ENCODE measurements at places on chromosomes 1 and 21.

- DNase-seq: peak; percentile 45
Observed at GRCh38 chr1:159132271-159132881, 39.0 kb upstream of the CADM3 start.

GRCh38 chr1:76595024-76595423 is 272.3 kb upstream of the ST6GALNAC5 start:
- DNase-seq: no peak

DNA sequence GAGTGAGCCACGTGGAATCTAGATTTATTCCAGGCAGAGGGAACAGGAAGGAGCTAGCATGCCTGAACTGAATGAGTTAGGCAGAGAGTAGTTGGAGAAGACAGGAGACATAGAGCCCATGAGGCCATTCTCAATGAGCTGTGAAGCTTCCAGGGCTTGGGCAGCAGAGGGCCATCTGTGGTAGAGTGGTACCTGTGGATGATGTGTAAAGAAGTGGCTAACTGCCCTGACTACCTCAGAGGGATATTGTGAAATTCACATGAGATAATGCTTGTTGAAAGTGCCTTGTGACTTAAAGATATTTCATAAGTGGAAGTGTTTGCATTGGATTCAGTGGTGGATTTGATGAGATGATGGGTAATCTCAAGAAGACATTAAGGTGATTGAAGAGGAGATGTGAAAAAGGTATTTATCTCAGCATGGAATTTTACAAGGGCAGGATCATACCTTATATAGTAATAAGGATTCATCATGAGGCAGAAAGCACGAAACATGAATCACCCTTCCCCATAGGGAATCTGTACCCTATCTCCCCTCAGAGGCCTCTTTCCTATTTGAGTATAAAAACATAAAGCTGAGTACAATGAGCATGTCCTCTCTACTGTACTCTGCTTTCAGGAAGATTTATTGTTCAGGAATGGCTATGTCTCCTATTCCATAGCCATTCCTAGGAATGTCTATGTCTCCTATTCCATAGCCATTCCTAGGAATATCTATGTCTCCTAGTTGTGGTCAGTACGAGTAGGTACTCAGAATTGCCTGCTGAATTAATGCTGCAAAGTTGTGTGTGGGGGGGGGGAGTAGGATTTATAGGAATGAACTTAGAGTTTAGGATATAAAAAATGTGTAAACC is 146.8 kb downstream of the PAPPA2 start:
- no peak for DNase-seq

- no peak for DNase-seq
Observed at GRCh38 chr1:109816175-109816811, 52.6 kb upstream of the EPS8L3 start.

- DNase-seq: no peak
Observed at GRCh38 chr1:32352239-32352745, 10.0 kb downstream of the FAM229A start.

DNA sequence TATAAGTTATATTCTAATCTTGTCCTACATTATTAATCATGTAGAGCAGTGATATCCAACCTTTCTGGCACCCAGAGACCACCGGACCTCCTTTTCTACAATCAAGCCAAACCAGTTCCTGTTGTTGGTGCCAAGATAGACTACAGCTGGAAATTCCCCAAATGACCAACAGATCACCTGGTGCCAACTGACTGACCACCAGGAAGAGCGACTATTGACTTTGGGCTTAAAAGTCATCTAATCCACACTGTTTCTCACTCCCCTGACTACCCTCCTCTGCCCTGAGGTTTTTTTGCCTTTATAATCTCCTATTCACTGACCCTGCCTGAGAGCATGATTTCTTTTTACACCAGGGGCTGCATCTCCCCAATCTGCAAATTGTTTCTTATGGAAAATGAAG is 425.2 kb downstream of the TTLL7 start:
- no peak for DNase-seq

- DNase-seq: no peak
Observed at GRCh38 chr1:8814865-8815264, 2.6 kb downstream of the RERE start.

- DNase-seq: no peak
Observed at GRCh38 chr1:202179828-202180750, 13.5 kb upstream of the LGR6 start.

GRCh38 chr21:18468790-18469189 is 65.2 kb upstream of the TMPRSS15 start:
- no peak for DNase-seq

- no peak for DNase-seq
Observed at GRCh38 chr1:197797010-197797409, 21.7 kb upstream of the DENND1B start.

GRCh38 chr1:177567393-177567792 is 396.6 kb downstream of the BRINP2 start:
- DNase-seq: no peak

- DNase-seq: no peak
Observed at GRCh38 chr21:38794978-38795377, 10.8 kb upstream of the ETS2 start.

DNA sequence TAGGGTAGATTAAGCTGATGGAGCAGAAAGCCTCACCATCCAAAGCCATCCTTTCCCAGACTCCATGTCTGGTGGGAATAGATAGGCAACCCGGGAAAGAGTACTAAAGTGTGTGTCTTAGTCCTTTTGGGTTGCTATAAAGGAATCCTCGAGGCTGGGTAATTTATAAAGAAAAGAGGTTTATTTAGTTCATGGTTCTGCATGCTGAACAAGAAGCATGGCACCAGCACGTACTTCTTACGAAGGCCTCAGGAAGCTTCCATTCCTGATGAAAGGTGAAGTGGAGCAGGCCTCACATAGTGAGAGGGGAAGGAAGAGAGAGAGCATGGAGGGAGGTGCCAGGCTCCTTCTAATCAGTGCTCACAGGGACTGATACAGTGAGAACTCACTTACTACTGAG is 6.2 kb upstream of the SLC37A1 start:
- DNase-seq: no peak

GRCh38 chr21:42456457-42456856 is 39.6 kb downstream of the RSPH1 start:
- no peak for DNase-seq

DNA sequence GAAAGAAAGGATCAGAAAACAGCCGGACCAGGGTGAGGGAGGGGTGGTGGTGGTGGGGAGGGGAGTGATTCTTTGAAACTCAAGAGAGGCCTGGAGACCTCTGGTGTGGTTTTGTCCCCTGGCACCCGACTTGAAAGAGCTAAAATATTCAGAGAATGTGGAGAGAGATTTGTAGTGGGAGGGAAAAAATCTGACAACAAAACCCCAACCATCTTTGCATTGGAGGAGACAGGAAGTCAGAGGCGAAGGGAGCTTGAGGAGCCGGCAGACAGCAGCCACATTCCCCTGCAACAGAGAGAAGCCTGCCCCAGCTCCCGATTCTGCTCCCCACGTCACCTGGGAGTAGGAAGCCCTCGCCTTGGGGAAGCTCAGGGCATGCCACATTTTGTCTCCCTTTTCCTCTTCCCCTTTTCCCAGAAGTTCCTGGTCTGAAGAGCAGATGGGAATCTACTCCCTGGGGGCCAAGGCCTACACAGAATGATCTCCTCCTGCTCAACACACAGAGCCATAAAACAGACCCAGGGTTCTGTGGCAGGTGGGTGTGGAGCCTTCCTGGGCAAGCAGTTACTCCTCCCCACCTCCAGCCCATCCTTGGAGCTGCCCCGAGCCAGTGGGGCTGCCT is 84.9 kb downstream of the ITPKB start:
- DNase-seq: no peak

GRCh38 chr1:58395355-58395754 is 151.2 kb downstream of the OMA1 start:
- no peak for DNase-seq

DNA sequence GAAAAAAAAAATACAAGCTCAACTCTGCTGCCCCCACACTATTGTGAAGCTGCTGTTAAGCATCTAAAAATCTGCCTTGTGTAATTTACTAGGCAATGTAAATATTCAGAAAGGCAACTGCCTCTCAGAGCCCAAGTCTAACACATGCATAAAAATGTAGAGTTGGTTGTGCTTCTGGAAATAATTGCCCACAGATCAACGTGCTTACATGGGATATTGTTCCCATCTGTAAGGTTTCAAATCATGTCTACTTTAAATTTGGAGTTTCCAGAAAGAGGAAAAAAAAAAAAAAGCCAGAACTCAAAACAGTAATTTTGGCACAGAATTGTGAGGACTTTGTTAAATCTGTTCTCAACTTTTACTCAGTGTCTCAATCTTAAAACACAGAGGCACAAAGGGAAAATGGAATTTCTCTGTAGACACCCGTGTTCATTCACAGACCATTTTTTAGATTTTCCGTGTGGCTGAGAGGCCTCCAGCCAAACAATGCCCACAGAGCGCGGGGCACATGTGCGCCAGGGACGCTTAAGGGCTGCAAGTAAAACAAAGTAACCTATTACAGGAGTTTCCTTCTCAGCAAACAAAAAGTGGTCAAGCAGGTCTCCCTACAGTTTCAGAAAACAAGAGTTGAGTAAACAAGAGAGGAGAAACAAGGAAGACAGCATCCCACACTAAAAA is 115.5 kb downstream of the RERE start:
- DNase-seq: no peak

DNA sequence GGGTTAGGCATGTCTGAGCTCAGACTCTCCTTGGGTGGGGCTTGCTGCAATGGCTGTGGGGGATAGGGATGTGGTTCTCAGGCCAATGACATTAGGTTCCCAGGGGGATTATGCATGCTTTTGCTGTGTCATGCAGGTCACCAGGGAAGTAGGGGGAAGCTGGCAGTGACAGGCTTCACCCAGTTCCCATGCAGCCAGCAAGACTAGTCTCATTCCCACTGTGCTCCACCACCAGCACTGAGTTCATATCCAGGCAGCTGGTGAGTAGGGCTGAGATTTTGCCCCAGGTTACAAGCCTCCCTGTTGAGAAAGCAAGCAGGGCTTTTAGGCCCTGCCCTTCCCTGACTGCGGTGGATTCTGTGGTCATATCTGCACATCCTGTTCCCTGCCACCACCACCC is 32.1 kb upstream of the PLA2G5 start:
- DNase-seq: no peak

DNA sequence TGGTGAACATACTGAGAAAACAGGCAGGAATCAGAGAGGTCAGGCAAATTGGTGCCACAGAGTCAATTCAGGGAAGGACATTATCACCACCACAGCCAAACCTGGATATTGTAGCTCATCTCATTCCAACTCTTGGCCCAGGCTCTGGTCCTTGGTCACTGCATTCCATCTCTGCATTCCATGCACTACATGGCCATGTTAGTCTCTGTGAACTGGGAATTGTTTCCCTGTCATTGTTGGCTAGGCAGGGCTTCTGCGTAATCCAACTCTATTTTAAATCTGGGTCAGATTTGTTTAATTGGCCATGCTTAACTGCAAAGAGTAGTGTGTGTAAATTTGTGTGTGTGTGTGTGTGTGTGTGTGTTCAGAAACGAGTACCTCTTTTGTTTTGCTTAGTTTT is 837.6 kb upstream of the ADAMTS5 start:
- no peak for DNase-seq

DNA sequence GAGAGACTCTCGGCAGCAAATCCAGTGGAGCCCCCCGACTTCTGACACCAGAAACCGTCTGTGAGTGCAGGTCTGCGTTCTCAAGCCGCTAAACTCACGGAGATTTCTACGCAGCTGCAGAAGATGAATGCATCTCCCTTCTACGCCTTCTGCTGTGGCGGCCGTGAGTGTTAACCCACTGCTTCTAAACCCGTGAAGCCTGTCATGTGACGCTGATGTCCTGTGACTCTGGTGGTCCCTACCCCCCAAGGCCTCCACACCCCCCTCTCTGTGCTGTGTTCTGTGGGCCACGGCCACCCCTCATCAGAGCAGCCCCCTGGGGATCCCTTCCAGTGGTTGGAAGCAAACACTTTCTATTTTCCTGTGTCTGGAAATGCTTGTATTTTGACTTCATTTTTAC is 33.9 kb upstream of the COL18A1 start:
- DNase-seq: no peak

DNA sequence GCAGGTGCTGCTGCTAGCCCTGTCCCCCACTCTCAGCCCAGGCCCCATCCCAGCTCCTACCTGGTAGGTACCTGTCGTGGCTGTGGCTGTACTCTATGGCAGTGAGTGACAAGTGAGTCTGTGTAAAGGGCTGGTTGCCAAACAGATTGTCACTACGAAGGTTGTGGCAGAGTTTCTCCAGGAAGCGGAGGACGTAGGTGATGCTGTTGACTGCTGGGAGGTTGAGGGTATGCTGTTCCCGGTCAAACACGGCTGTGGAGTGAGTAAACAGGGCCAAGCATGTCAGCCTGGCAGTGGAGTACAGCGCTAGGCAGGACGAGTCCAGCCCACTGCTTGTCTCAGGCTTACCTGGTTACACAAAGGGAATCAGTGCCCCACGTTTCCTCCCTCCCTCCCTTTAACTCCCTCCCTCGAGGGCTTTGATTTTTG is 24.8 kb upstream of the SLFNL1 start:
- no peak for DNase-seq

DNA sequence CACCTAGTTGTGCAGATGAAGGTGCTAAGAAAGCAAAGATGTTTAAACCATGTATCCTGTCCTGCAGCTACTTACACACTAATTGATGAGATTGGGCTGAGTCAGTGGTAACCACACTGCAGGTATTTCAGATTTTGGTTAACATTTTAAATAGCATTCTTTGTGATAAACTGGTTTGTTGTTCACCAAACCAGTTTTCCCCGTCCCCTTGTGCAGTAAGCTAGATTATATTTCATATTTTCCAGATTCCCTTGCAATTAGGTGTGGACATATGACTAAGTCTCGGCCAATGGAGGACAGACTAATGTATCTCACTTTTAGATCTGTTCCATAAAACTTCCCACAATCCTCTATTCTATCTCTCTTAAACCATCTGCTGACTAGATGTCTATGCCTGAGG is 320.4 kb downstream of the RWDD3 start:
- no peak for DNase-seq

DNA sequence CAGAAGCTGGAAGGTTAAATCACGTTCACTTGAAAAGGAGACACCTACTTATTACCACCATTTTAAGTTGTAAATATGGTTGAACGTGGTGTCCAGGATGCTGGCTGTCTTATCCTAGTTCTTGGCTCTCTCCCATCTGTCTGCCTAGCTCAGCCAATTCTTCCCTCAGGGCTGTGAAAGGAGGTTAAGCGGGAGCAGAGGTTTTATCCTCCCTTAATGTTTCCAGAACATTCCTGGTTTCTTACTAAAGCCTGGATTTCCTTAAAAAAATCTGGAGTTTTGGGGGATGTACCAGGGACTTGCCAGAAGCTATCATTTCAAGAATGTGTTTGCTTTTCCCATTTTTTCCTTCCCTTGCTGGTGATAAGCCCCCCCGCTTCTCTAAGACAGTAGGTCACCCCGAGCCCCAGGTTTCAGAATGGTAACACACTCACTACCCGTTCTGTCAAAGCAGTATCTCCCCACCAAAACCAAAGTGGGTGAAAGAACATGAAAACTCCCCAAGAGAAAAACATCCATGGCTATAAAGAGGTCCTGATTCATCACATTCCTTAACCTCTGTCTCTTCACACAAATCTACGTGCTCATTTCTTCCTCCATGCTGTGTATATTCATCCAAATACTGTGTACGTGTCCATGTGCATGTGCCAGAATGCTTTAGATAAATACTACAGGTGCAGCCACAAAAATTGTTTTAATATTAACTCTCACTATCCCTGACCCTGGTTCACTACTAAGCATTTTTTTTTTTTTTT is 114.7 kb downstream of the MAP3K21 start:
- no peak for DNase-seq

Data from central memory CD8-positive, alpha-beta T cell (primary cell).